ENCODE measurements at places on chromosomes 12 and 14.

- no peak for DNase-seq
Measured at GRCh38 chr14:69896080-69896479, 16.9 kb downstream of the SMOC1 start.

- DNase-seq = no peak
Measured at GRCh38 chr12:132190012-132190755, 45.9 kb downstream of the NOC4L start.

DNA sequence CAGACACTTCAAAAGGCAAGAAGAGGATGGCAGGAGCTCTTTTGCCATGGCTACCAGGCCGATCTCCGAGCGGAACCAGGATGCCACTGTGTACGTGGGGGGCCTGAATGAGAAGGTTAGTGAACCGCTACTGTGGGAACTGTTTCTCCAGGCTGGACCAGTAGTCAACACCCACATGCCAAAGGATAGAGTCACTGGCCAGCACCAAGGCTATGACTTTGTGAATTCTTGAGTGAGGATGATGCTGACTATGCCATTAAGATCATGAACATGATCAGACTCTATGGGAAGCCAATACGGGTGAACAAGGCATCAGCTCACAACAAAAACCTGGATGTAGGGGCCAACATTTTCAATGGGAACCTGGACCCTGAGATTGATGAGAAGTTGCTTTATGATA, 9.8 kb downstream of the GARIN2 start:
- DNase-seq = no peak

GRCh38 chr12:106984588-106985137, 2.3 kb downstream of the MTERF2 start:
- DNase-seq = no peak

- DNase-seq = no peak
Measured at GRCh38 chr12:122048151-122048550, 26.5 kb downstream of the BCL7A start.

DNA sequence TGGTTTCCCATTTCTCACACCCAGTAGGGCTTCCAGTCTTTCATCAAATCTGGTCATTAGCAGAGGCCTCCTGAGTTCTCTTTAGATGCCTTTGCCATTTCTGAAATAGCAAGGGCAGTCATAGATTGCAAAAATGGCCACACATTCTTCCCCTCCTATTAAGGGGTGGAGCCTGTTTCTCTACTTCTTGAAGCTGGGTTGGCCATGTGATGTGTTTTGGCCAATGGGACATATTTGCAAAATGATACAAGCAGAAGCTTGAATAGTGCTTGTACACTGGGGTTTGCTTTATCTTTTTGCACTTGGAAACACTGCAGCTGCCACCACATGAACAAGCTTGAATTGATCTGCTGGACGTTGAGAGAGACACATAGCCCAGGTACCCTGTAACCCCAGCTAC, 109.3 kb downstream of the VRK1 start:
- DNase-seq = no peak

- no peak for DNase-seq
Measured at GRCh38 chr14:53529519-53529918, 376.4 kb upstream of the DDHD1 start.
